Liver (tissue), 10 donors: ENCODE measurements at places on chromosomes 2 and 18. TPM values are rescaled to one million over a fixed set of nuclear protein-coding genes. Genes with fewer than 3 reads are reported as not detected.

GRCh38 chr18:58495207-58495606 lies 133.7 kb downstream of the ALPK2 start:
- H3K4me3 ChIP-seq: no peak overlapping the region
- H3K4me1 ChIP-seq: peaks cover 2% of the 10 kb centered on the region
- H3K36me3 ChIP-seq: no peaks in the 10 kb centered on the region
- H3K27me3 ChIP-seq: no peaks in the 10 kb centered on the region

- peaks cover 16% of the 10 kb centered on the region for H3K4me1 ChIP-seq
- H3K36me3 ChIP-seq: no peaks in the 10 kb centered on the region
- H3K27me3 ChIP-seq: no peaks in the 10 kb centered on the region
- H3K27ac ChIP-seq: no peak overlapping the region
- no peak for DNase-seq
- no peak overlapping the region for H3K4me3 ChIP-seq
Measured at GRCh38 chr2:106028192-106028591, 165.9 kb downstream of the UXS1 start.

GRCh38 chr2:231879216-231879615 lies 47.0 kb downstream of the NPPC start:
- no peaks in the 10 kb centered on the region for H3K4me1 ChIP-seq
- H3K27me3 ChIP-seq: no peaks in the 10 kb centered on the region
- no peaks in the 10 kb centered on the region for H3K36me3 ChIP-seq

DNA sequence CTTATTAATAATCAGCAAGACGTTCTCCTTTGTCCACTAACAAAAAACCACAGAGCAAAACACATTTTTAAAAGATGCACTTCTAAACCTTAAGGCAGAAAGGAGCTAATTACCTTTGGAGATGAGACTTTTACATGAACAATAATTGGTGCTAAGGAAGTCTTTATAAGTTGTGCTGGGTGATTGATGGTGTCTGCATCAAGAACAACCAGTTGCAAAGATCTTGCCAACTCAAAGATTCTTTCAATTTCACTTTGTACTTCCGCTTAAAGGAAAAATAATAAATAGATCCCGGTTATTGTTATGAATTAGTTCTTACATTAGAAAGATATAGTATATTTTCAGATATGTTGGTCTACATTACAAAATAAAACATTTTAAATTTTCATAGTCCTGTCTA lies 26.9 kb upstream of the ARL5A start:
- no peaks in the 10 kb centered on the region for H3K27me3 ChIP-seq
- no peak for DNase-seq
- H3K4me3 ChIP-seq: no peak overlapping the region
- H3K27ac ChIP-seq: no peak overlapping the region
- no peaks in the 10 kb centered on the region for H3K36me3 ChIP-seq

The DES gene
- total RNA-seq: 0.23 TPM

- H3K4me3 ChIP-seq: no peak overlapping the region
- no peak for DNase-seq
- H3K4me1 ChIP-seq: no peaks in the 10 kb centered on the region
Measured at GRCh38 chr2:195044801-195045200, 612.2 kb upstream of the SLC39A10 start.

DNA sequence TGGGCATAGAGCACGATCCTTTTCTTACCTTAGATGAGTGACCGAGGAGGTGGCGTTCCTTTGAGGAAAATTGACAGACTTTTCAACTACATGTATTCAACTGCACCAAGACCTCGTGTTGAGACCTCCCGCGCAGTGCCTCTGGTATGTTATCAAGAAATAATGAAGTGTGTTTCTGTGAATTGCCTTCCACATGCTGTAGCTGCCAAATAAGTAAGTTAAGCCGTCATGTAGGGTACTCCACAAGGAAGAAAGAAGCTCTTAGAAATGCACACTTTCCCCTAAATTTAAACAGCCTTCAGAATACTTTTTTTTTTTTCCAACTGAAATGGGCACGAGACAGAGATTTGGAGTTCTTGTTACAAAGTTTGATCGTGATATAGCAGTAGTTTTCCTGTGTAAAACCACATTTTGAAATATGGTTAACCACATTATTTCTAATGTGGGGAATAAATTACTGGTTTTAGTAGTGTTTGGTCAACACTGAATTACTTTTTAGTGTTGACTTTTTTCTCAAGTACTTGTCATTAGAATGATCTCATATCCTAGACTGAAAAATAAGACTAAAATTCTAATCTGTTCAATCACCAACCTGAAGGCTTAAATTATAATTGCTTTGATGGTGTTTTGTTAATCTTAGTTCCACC lies 30.5 kb downstream of the PDK1 start:
- H3K36me3 ChIP-seq: peaks cover 6% of the 10 kb centered on the region
- H3K4me3 ChIP-seq: no peak overlapping the region
- DNase-seq: no peak
- no peak overlapping the region for H3K27ac ChIP-seq
- H3K4me1 ChIP-seq: no peaks in the 10 kb centered on the region
- H3K27me3 ChIP-seq: no peaks in the 10 kb centered on the region

The CD226 gene
- 4.4 TPM for total RNA-seq

The ADGRF3 gene
- total RNA-seq: 0.09 TPM

The CHRNA1 gene
- total RNA-seq: not detected

DNA sequence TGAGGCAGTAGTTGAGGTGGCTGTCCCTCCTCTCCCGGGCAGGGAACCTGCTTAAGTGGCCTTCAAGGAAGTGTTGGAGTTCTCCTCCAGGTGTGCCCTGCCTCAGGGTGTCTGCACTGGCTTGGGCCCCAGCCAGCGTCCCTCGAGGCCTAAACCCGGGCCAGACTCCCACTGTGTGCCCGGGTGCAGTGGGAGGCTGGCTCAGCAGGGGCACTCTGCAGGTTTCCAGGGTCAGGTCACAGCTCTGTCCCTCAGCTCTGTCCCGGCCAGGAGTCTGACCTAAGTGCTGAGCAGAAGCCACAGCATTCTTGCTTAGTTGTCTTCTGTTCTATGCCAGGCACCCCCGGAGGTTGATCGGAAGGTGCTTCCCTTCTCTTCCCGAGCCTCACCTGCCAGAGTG lies 69.0 kb upstream of the OTOS start:
- H3K36me3 ChIP-seq: no peaks in the 10 kb centered on the region
- H3K4me1 ChIP-seq: no peaks in the 10 kb centered on the region
- H3K4me3 ChIP-seq: no peak overlapping the region
- DNase-seq: no peak

The SERPINB11 gene
- not detected for total RNA-seq

GRCh38 chr2:209845666-209846065 lies 74.0 kb downstream of the UNC80 start:
- no peaks in the 10 kb centered on the region for H3K36me3 ChIP-seq
- H3K4me1 ChIP-seq: no peaks in the 10 kb centered on the region
- H3K27me3 ChIP-seq: no peaks in the 10 kb centered on the region
- H3K27ac ChIP-seq: no peak overlapping the region
- DNase-seq: no peak

DNA sequence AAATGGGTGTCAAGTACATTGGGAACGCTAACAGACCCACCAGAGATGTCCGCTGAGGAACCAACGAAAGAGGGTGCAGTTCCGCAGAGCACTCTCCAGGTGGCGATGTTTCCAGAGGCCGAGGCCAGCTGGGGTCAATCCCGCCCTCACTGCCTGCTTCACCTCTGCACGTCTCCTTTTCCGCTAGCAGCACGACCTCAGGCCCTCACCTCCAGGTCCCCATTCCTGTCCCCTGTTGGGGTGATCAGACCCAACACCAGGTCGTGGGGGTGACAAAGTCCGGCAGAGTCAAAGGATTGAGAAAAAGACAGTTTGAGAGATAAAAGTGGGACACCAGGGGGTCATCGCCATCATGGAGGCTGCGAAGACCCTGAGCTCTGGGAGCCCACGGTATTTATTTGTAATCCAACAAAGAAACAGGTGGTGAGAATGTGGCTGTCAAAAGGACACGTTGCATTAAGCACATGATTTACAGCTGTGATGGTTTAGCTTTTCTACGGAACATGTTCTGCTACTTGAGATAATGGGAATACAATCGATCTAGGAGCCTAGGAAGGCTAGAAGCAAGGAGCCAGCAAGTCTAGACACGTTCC lies 27.3 kb downstream of the ZAP70 start:
- no peak overlapping the region for H3K27ac ChIP-seq
- no peaks in the 10 kb centered on the region for H3K27me3 ChIP-seq
- no peak overlapping the region for H3K4me3 ChIP-seq
- H3K4me1 ChIP-seq: no peaks in the 10 kb centered on the region

The CDH2 gene
- total RNA-seq: 38.1 TPM

GRCh38 chr2:138066139-138066806 lies 102.0 kb downstream of the HNMT start:
- no peaks in the 10 kb centered on the region for H3K36me3 ChIP-seq
- H3K4me3 ChIP-seq: no peak overlapping the region
- H3K4me1 ChIP-seq: no peaks in the 10 kb centered on the region
- H3K27me3 ChIP-seq: no peaks in the 10 kb centered on the region
- no peak for DNase-seq
- no peak overlapping the region for H3K27ac ChIP-seq

DNA sequence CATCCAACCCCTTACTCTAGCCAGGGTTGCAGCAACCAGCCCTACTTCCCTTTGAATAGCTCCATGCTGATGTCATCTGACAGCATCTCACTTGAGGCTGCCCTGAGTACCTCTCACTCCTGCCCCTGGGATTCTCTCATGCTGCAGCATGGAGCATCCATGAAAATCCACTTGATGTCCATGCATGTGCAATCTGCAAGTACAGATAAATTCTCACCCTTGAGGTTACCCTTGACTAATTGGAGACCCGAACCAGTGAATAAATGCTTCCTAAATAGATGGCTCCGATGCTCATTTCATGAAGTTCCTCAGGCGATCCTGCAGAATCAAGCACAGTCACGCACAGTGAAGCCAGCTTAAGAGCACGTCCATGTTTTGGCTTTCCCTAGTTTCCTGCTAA lies 298.3 kb downstream of the RBM43 start:
- H3K4me1 ChIP-seq: no peaks in the 10 kb centered on the region
- H3K27me3 ChIP-seq: no peaks in the 10 kb centered on the region
- H3K27ac ChIP-seq: no peak overlapping the region
- no peak overlapping the region for H3K4me3 ChIP-seq

- peak; percentile 24 for DNase-seq
- H3K27me3 ChIP-seq: no peaks in the 10 kb centered on the region
- H3K4me3 ChIP-seq: no peak overlapping the region
Measured at GRCh38 chr18:74378179-74378682, 62.6 kb downstream of the C18orf63 start.

DNA sequence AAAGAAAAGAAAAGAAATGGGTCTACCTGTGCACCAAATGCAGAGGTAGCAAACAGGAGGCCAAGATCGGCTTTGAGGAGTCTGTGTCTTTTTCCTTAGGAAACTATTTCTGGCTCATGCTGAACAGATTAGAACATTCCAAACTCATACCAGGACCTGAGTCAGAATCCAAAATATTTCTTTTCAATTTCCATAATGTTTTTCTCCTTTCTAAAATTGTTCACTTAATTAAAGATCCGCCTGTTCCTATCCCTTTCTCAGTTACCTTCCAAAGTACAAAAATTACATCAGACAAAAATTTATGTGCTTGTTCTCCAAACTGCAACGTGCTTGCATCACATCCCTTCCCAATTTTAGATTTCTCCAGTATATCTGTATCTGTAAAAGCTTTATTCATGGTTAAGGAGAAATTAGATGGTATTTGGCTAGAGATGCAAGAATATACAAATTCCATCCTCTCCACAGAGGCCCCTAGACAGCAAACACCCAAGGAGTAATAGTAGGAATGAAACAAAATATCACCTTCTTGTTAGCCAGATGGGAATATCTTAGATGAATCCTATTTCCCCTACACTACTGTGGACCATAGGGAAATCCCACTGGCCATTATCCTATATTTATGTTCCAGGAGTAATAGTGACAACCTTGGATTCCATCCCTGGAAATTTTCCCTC lies 130.6 kb downstream of the LNPK start:
- DNase-seq: no peak
- H3K27ac ChIP-seq: no peak overlapping the region
- no peaks in the 10 kb centered on the region for H3K4me1 ChIP-seq
- H3K4me3 ChIP-seq: no peak overlapping the region
- no peaks in the 10 kb centered on the region for H3K36me3 ChIP-seq
- H3K27me3 ChIP-seq: no peaks in the 10 kb centered on the region

- DNase-seq: no peak
- H3K4me1 ChIP-seq: no peaks in the 10 kb centered on the region
- H3K4me3 ChIP-seq: no peak overlapping the region
- no peak overlapping the region for H3K27ac ChIP-seq
Measured at GRCh38 chr2:33222309-33222708, 254.1 kb upstream of the RASGRP3 start.

The ITPRIPL1 gene
- total RNA-seq: 0.33 TPM

The CNTNAP5 gene
- total RNA-seq: not detected

The GALNT3 gene
- total RNA-seq: 2.3 TPM

DNA sequence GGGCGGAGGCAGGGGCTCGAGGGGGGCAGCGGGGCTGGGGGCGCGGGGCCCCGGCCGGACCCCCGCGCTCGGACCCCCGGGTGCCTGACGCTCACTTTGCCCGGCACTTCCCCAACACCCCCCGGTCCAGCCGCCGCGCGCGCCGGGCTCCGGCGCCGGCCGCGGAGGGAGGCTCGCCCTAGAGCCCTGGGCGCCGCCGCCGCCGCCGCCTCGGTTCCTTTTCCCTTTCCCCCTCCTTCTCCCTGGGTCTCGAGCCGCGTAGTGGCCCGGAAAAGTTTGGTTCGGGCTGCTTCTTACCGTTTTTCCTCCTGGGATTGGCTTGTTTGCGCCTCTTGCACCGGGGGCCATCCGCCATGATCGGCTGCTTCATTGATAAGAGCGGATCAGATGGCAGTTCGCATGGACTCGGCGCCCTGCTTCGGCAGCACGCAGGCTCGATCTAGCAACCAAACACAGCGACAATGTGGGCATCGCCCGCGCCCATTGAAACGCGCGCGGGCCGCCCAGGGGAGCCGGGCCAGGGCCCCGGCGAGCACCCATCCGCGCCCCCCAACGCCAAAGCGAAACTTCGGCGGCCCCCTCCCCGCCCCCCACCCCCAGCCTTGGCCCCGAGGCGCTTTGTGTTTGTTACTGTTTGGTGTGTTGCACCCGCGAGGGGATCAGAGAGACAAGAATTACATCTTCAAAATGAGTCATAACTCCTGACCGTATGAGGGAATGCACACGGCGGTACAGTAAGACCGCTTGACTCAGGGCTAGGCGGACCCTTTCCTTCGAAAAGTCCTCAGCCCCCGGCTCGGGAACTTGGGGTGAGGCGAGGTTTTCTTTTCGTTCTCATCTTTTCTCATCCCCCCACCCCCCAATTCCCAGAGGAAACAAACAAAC lies 2.7 kb downstream of the ZEB2 start:
- no peaks in the 10 kb centered on the region for H3K36me3 ChIP-seq
- peak overlapping the region; percentile 51 for H3K27ac ChIP-seq
- H3K4me3 ChIP-seq: peak overlapping the region; percentile 44
- peak; percentile 67 for DNase-seq
- peaks cover 12% of the 10 kb centered on the region for H3K4me1 ChIP-seq
- no peaks in the 10 kb centered on the region for H3K27me3 ChIP-seq

The SLC4A3 gene
- 0.08 TPM for total RNA-seq
